ENCODE measurements at places on chromosomes 7 and 10. TPM values are rescaled to one million over a fixed set of nuclear protein-coding genes. Genes with fewer than 3 reads are reported as not detected.
A peak's percentile ranks its signal among the peaks of the same experiment; 100 is the strongest.

Gene CABCOCO1
- total RNA-seq: 0.26 TPM

Gene STK31
- total RNA-seq: 0.94 TPM

Gene CPN1
- not detected for total RNA-seq

Gene CPXM2
- 169 TPM for total RNA-seq

DNA sequence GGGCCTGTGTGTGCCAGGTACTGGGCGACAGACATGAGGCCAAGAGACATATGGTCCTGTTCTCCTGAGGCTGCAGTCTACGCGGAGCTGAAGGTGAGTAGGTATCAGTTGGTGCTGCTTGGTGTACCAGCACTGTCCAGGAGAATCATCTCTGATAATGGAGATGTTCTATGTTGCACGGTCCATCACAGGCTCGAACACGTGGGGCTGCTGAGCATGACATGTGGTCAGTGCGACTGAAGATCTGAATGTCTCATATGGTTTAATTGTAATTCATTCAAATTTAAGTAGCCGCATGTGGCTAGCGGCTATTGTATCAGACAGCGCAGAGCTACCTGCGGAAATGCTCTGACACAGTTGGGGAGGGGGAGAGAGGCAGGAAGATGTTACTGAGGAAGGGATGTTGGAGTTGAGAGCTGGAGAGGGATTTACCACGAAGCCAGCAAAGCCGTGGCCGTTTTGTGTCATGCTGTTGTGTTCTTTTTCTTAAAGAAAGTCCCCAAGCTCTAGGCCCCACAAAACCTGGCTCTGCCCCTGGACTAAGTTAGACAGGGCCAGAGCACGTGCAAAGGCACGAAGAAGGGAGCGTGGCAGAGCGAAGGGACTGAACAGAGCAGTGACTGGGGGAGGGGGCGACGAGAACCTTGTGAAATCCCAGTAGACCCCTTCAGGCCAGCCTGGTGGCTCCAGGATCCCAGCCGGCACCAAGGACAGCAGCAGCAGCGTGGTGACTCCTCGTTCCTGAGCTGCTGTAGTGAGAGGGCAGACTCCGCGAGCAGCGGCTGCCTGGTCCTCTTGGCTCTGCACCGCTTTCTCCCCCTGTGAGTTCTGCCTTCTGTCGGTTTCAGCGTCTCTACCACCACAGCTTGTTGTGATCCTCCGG lies 20.0 kb downstream of the SMKR1 start:
- DNase-seq: no peak

GRCh38 chr7:150737265-150738055 lies at the start of gene GIMAP5:
GIMAP5 (plus strand) TSS chr7:150737418; CDS start chr7:150740885, 3,467 bp downstream.
- no peak for DNase-seq

DNA sequence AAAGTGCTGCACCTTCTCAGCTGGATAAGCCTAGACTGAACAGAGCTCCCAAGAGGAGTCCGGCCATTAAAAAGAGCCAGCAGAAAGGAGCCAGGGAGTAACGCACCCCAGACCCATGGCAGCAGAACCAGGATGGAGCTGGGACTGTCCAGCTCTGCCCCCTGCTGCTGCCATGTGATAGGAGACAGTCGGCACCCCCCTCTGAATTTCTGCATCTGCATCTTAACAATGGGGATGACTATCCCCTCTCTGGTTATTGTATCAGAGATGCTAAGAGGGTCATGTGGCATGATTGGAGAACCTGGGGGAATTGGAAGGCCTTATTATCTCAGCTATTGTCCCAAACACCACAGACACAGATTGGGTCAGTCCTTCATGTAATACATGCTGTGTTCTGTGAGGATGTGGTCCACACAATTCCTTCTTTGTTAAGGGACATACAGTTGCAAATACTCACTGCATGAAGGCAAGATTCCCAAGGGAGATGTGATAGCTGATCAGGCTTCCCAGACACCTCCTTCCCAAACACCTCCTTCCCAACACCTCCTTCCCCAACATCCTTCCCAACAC lies 29.3 kb downstream of the PLEKHS1 start:
- no peak for DNase-seq

DNA sequence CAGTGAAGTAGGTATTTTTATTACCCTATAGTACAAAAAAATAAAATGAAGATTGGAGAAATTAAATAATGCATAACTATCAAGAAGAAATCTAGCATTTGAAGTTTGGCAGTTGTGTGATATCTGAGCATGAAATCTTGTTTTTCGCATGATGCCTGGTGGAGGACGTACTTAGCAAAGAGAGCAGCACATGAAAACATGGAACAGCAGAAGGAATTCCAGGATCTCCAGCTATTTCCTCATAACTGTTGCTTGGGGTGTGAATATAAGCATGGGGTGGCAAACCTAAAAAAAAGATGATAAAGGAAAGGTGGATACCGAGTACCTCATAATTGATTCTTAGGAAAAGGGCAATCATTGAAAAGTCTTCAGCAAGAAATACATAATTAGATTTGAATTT lies 174.3 kb upstream of the FAM3C start:
- DNase-seq: no peak

Gene TAS2R5
- 5.0 TPM for total RNA-seq

DNA sequence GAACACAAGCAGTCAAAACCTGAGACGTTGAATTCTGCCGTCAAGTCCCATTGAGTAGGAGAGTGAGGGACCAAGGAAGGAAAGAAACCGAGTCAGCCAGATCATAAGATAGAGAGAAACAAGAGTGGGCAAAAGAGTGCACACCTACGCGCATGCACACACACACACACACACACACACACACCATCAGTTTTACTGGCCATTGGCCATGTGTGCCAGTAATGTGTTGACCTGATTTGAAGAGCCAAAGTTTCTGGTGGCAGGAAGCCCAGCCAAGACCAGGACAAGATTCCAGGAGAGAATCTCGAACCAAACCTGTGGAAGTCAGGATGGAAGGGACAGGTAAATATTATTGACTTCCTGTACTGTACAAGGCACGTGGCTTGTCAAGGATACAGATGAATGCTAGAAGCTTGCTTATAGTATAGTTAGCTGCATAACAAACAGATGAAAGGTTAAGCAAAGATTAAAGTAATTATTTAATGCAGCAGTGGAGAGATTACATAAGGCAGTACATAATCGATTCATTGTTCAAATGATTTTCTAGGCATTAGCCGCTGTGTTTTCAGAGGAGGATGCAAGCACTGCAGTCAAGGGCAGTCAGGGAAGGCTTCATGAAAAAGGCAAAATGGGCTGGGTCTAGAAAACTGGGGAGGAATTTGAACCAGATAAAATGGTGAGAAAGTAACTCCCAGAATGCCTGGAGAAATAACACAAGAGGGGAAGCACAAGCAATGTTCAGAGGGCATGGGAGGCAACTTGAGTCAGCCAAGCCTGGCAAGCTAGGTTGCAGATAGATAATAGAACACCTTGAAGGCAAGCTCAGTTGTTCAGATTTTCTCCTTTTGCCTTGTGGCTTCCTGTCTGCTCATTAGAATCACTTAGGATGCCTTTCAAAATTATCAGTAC lies 2.7 kb upstream of the HYCC1 start:
- no peak for DNase-seq

GRCh38 chr7:132486274-132486610 lies 90.0 kb downstream of the PLXNA4 start:
- peak; percentile 78 for DNase-seq

- no peak for DNase-seq
Observed at GRCh38 chr7:52088008-52088901, 771.6 kb upstream of the COBL start.

GRCh38 chr7:158186864-158187693 lies 400.5 kb downstream of the PTPRN2 start:
- no peak for DNase-seq

- DNase-seq: no peak
Observed at GRCh38 chr10:118472415-118473304, 122.8 kb downstream of the PRLHR start.

- DNase-seq: no peak
Observed at GRCh38 chr10:31720546-31720945, 208.1 kb downstream of the ARHGAP12 start.

Gene RNF133
- total RNA-seq: 1.7 TPM

DNA sequence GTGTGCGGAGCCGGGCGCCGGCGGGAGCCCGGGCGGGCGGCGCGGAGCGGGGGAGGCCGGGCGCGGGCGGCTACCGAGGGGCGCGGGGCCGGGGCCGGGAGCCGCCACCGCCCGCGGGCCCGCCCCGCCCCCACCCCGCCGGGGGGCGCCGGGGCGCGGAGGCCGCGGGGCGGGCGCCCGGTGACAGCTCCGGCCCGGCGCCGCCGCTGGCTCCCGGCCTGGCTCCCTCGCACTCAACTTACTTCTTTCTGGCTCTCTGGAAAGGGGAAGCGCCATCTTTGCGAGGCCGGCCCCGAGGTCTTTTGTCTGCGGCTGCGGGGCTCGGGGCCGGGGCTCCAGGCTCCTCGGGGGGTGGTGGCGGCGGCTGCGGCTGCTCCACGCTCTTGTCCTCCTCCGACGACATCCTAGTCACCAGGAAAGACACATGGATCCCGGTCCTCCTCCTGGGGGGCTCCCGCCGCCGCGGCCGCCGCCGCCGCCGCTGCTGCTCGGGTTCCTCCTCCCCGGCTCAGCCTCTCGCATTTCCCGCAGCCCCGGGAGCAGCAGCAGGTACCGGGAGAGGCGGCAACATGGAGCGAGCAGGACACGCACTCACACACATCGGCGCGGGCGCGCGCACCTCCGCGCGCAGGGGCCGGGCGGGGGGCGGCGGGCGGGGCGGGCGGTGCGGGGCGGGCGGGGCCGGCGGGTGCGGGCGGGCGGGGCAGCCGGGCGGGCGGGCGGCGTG lies at the start of gene KMT2C:
Gene KMT2C (minus strand): TSS at position 620 of the 727 bp plus-strand sequence. CDS start 217 bp downstream, at position 403.
- peak; percentile 86 for DNase-seq
